ENCODE measurements at places on chromosomes 5 and 9.

- DNase-seq, result no peak
These were observed 113.9 kb downstream of the DCP2 start for GRCh38 chr5:113090336-113091106.

GRCh38 chr5:40587376-40587775 lies 92.3 kb upstream of the PTGER4 start:
- no peak for DNase-seq

DNA sequence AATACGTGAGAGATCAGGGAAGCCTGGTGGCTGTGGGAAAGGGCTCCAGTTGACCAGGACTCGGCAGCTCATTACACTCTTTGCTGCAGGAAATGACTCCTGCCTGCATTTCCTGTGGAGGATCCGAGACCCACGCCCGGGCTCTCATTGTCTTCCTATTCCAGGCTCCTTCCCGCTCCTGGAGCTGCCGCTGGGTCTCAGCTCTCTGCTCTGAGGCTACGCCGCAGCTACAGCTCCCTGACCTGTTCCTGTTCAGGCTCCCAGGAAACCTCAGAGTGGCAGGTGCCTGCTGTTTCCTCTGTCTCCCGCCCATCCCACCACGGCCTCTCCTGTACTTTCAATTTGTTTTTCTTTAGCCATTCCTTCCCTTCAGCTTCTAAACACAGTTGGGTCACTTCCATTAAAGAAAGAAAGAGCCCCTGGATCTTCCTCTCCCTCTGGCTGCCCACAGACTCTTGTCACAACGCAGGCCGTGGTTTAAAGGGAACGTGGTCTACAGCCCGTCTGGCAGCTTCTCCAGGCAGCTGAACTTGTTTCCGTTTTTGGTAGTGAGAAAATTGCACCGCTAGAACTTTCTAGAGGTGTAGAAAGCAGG lies 71.5 kb downstream of the IL6ST start:
- DNase-seq, result no peak

DNA sequence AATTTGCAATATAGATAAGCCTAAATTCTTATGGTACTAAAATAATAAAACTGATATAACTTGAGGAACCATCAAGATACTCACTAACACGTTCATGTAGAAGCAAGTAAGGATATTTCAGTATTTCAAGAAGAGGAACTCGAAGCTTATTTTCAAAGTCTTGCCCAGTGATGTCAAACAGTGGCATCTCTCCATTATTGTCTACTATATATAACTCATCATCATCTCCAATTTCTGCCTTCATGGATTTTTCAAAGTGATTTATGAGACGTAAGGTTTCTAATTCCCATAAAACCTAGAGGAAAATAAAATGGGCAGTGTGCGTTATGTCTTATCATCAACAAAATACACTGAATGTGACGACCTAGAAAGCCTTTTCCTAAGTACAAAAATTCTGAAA lies 8.6 kb downstream of the SETX start:
- no peak for DNase-seq

DNA sequence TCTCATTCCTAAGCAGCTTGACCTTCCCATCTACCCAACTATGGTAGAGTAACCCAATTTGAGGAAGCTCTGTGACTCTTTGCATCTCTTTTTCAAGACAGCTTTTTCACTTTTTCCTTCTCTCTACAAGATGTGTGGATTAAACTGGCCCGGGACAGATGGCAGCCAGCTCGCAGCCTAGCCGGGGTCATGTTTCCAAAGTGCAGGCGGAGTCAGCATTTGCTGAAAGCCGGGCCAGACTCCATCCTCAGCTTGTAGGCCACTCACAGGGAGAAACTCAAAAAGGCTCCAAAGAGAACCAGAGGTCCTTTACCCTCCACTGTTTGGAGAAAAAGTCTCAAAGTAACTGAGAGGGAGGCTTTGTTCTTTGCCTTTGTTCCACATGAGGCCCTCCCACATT lies 286.8 kb upstream of the PANK3 start:
- no peak for DNase-seq

GRCh38 chr9:137192859-137193258 lies 4.4 kb downstream of the SSNA1 start:
- DNase-seq, result no peak

- DNase-seq, result no peak
These were observed 17.9 kb upstream of the GPR151 start for GRCh38 chr5:146533882-146534281.

GRCh38 chr5:170355601-170356098 lies 33.5 kb downstream of the KCNMB1 start:
- DNase-seq, result no peak

DNA sequence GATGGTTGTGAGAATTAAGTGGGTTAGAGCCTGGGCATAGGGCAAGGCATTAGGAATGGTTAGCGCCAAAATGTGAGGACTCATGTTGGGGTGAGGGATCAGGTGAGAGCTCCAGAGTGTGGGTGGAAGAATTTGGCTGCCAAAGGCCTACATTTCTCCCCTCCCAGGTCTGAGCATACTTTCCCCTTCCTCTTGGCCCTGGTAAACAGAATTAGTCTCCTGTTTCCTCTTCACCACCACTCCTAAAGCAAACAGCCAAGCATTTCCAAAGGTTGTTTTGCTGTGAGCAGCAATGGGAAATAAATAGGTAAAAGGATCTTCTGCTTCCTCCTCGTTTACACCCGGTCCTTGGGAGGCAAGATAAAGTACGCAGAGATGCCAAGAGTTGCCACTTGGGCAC lies 132.5 kb downstream of the ZSWIM6 start:
- no peak for DNase-seq

- DNase-seq, result no peak
These were observed 44.6 kb downstream of the PLPPR1 start for GRCh38 chr9:101073122-101073521.

GRCh38 chr5:77972469-77973252 lies 196.5 kb upstream of the TBCA start:
- DNase-seq, result no peak

DNA sequence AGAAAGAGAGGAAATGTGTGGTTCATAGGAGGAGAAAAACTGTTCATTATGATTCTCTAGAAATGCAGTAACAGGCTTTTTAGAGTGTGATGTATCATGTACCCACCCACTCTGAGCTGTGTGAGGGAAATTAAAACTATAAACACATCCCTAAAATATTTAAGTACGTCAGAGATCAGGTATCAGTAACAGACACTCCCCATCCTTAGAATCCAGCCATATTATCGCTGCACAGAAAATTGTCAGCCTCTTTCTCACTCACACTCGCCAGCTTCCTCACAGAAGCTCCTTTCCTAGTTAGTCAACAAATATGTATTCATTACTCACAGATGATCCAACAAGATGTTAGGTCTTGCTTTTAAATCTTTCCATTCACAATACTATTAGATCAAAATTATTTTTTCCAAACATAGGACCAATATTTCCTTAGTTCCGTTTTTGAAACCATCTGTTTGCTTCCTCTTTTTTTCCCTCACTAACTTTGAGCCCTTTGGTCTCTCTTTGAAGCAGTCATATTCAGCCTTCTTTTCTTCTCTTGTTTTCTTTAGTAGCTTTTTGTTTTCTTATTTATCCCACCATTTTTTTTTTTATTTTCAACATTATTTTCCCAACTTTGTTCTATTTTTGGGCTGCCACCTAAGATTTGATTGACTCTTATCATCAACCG lies 13.6 kb upstream of the MAST4 start:
- no peak for DNase-seq

GRCh38 chr5:150589862-150590601 lies 50.4 kb upstream of the SYNPO start:
- peak; percentile 69 for DNase-seq

GRCh38 chr5:74624931-74625505 lies 15.5 kb downstream of the ENC1 start:
- DNase-seq, result no peak

DNA sequence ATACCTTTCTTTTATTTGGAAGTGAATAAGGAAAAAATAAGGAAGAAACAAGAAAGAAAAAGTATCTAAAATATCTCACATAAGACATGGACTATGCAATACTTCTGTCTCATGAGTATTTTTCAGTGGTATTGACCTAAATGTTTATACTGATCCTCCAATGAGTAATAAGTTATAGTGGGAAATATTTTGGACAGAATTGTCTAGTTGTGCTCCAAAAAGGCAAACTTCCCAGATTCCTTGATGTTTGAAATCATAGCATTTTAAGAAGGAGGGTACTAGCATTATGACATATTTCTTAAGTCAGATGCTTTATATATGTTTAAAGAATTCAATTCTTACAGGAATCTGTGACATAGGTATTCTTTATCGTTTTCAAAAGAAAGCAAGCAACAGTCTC lies 34.5 kb upstream of the BASP1 start:
- no peak for DNase-seq

- no peak for DNase-seq
These were observed 72.5 kb downstream of the ACTL7B start for GRCh38 chr9:108783326-108783725.

DNA sequence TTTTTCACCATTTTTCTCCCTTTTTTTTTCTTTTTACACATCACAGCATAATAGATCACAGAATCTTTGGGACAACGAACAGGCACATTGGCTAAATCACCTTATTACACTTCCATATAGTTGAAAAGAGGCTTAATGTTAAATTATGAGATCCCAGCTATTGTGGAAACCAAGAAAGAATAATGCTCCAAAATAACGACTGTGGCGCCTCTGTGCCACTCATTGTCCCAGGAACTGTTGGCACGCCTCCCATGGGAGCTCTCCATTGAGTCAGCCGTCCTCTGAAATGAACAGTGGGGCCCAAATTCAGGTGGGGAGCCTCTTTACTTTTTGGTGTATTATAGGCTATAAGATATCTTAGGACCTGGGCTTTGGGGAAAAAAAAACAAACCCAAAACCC lies 82.2 kb upstream of the NFIB start:
- DNase-seq, result no peak

- DNase-seq, result no peak
These were observed 51.9 kb downstream of the CTNNA1 start for GRCh38 chr5:138805096-138805495.

DNA sequence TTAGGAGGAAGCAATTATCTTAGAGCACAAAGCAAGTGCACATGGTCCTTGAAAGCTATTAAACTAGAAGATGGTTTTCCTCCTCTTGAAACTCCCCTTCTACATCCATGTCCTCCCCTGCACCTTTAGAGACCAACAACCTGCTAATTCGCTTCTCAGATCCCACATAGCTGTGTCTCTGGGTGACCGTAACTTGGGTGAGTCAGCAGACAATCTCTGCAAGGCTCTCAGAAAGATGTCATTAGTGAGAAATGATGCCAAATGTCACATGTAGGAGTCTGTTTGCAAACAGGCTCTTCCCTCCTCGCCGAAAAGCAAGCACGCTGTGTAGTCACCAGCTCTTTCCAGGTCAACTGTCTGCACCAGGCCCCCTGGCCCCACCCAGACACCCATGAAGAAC lies 291.8 kb downstream of the SLIT3 start:
- DNase-seq, result no peak

GRCh38 chr5:139633295-139634027 lies 14.7 kb upstream of the CXXC5 start:
- peak; percentile 76 for DNase-seq

DNA sequence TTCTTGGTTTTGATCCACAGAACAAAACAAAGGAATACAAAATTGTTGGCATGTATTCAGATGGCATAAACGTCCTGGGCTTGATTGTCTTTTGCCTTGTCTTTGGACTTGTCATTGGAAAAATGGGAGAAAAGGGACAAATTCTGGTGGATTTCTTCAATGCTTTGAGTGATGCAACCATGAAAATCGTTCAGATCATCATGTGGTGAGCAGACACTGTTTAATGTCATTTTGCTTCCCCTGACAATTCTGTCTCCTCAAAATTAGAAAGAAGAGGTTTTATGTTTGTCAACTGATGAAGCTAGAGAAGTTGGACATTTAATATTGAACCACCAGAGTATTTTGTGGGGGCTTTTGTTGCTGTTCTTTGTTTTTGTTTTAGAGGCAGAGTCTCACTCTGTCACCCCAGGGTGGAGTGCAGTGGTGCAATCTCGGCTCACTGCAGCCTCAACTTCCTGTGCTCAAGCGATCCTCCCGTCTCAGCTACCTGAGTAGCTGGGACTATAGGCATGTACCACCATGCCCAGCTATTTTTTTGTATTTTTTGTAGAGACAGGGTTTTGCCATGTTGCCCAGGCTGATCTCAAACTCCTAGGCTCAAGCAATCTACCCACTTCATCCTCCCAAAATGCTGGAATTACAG lies 82.0 kb downstream of the SLC1A1 start:
- no peak for DNase-seq

GRCh38 chr5:178461004-178461730 lies 129.0 kb downstream of the COL23A1 start:
- DNase-seq, result peak; percentile 20

DNA sequence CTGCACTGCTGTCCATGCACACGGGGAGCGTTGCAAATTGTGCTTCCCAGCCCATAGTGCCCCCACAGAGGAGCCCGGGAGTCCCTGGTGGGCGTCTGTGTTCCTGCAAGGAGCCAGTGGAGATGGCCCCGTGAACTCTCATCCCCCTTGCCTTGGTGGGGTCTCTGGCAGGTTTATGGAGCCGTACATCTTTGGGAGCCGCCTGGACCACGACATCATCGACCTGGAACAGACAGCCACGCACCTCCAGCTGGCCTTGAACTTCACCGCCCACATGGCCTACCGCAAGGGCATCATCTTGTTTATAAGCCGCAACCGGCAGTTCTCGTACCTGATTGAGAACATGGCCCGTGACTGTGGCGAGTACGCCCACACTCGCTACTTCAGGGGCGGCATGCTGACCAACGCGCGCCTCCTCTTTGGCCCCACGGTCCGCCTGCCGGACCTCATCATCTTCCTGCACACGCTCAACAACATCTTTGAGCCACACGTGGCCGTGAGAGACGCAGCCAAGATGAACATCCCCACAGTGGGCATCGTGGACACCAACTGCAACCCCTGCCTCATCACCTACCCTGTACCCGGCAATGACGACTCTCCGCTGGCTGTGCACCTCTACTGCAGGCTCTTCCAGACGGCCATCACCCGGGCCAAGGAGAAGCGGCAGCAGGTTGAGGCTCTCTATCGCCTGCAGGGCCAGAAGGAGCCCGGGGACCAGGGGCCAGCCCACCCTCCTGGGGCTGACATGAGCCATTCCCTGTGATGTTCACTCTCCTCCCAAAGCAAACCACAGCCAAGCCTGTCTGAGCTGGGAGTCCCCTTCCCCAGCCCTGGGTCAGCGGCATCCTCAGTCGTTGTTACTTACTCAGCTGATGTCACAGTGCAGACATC lies 3.1 kb downstream of the MRPS2 start:
- DNase-seq, result no peak

GRCh38 chr9:126953041-126953809 lies 38.6 kb downstream of the RALGPS1 start:
- no peak for DNase-seq

GRCh38 chr5:15522187-15522520 lies 22.2 kb downstream of the FBXL7 start:
- DNase-seq, result no peak

Measured in HepG2 (cell line).